ENCODE measurements at places on chromosomes 2 and 18. TPM values are rescaled to one million over a fixed set of nuclear protein-coding genes. Genes with fewer than 3 reads are reported as not detected.

Gene ATL2
- 49.1 TPM for total RNA-seq

Gene PTPRN
- total RNA-seq: not detected

GRCh38 chr2:158967731-158968395, 577 bp upstream of the TANC1 start:
- DNase-seq: no peak
- no peaks in the 10 kb centered on the region for H3K36me3 ChIP-seq
- H3K4me3 ChIP-seq: peak overlapping the region; percentile 92
- H3K27me3 ChIP-seq: no peaks in the 10 kb centered on the region
- H3K27ac ChIP-seq: peak overlapping the region; percentile 86

DNA sequence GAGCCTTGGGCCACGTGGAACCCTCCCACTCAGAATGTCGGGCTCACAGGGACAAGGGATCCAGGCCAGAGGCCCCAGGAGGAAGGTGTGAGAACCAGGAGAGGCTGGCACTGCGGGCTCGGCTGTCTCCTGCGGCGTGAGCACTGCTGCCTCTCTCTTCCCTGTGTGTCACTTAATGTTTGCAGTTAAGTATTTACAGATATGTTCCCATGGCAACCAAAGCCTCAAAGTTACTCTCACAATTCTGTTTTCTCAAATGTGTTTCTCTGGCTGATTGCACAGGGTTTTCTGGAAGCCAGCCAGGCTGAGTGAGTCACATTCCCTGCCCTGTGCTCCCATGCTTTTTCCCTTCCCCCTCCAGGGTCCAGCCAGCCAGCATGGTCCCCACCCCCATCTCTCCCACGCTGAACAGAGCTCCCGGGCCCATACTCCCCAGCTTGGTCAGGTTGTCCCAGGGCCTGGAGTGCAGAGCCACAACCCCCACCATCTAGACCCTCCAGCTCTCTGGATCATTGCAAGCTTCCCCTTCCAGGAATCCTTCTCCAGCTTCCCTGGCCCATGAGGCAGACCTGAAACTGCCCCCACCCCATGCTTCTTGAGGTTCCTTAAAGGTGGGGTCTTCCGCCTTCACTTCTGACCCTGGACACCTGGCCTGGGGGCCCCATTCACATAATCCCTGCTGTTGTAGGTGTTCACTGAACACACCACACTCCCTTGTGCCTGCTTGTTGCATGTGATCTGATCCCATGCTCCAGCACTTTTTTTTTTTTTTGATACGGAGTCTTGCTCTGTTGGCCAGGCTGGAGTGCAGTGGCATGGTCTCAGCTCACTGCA, 265.9 kb downstream of the CELF4 start:
- DNase-seq: peak; percentile 87
- no peaks in the 10 kb centered on the region for H3K36me3 ChIP-seq
- peaks cover 8% of the 10 kb centered on the region for H3K4me1 ChIP-seq
- no peak overlapping the region for H3K4me3 ChIP-seq

GRCh38 chr2:171237751-171238505, 77.2 kb upstream of the TLK1 start:
- no peaks in the 10 kb centered on the region for H3K27me3 ChIP-seq
- H3K4me3 ChIP-seq: no peak overlapping the region

DNA sequence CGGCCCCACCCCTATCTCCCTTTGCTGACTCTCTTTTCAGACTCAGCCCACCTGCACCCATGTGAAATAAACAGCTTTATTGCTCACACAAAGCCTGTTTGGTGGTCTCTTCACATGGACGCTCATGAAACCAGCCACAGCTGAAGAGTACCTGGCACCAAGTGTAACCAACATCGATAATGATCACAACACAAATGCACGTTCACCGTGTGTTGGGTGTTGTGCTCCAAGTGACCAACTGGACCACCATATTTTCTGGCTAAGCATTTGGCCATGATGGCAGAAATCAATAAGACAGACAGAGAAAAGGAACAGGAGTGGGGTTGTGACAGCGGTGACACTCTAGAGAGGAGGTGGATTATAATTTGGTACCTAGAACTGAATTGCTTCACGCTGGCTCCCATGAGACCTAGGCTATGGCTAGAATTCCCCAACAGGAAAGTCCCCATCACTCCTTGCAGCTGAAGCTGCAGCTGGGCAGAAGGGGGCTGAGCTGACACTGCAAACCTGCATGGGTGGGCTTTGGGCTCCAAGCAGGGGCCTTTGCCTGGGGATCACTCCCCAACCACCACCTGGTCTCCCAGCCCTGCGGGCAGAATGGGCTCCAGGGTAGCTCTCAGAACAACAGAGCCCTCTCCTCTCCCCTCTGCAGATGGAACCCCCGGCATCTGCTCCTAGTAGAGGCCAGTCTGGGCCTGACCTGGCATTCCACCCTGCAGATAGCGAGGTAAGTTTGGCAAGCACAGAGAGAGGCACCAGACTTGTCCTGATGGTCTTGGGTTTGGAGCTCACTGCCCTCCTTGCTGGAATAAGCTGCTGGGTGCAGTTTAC, 14.6 kb upstream of the LRRFIP1 start:
- H3K4me3 ChIP-seq: no peak overlapping the region
- peak overlapping the region; percentile 93 for H3K27ac ChIP-seq
- no peaks in the 10 kb centered on the region for H3K36me3 ChIP-seq
- DNase-seq: no peak
- H3K4me1 ChIP-seq: peaks cover 37% of the 10 kb centered on the region

Data from ascending aorta (tissue), 2 donors.